ENCODE measurements at places on chromosomes 1 and 21.

- DNase-seq: no peak
Observed at GRCh38 chr1:178867670-178868069, 3.2 kb downstream of the ANGPTL1 start.

DNA sequence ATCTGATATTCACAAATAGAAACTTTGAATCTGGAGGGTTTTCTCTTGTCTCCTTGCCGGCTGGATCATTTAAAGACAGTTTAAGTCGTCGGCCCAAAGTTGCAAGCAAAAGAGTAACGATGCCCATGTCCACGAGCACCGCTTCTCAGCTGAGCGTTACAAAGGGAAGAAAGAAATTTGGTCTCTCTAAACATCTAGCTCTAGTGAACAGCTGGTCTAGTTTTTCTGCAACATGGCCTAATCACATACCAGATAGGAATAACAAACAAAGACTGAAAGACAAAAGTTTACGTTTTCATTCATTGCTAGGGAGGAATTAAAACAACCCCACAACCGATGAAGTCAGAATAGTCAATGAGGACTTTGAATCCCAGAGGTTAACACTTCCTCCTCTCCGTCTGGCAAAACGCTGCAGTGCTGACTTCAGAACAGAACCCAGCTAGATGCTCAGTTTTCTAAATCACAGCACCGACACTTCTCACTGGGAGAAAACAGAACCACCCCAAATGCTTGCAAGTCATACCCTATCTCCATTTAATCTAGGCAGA lies 69.4 kb downstream of the NTPCR start:
- no peak for DNase-seq

DNA sequence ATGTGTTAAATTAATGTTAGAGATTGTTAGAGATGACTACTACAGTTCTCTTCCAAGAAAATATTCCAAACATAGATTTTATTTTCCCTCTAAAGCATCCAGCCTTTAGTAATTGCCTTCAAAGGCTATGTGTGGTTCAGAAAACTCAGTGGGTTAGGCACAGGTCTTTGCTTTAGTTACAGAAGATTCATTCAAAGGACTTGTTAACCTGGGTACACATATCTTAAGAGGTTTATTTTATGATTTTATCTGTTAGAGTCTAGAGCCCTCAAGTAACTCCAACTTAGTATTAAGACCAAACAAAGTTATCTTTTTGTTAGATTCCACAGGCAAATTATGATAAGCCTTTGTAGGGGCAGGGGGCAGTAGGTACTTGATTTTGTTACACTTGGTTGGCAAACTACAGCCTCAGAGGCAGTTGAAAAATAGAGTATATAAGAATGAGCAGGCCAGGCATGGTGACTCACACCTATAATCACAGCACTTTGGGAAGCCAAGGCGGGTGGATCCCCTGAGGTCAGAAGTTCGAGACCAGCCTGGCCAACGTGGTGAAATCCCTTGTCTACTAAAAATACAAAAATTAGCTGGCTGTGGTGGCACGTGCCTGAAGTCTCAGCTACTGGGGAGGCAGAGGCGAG lies 37.9 kb downstream of the CXADR start:
- no peak for DNase-seq

GRCh38 chr1:19765623-19766022 lies 34.1 kb downstream of the TMCO4 start:
- DNase-seq: peak; percentile 92

DNA sequence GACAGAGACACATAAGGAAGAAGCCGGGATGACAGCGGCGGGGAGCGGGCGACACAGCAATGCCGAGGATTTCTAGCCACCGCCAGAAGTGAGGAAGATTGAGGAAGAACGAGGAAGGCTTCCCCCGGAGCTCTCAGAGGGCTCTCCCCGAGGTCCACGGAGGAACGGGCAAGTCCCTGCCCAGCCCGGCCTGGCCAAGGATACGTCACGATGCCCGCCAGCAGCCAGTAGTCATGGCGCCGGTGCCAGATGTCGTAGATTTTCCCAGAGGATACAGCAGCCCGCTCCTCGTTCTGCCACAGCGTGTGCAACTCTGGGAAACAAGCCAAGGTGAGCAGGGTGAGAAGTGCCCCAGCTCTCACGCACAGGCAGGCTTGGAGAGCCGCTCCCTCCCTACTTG lies 65.9 kb downstream of the KCNAB2 start:
- DNase-seq: no peak

DNA sequence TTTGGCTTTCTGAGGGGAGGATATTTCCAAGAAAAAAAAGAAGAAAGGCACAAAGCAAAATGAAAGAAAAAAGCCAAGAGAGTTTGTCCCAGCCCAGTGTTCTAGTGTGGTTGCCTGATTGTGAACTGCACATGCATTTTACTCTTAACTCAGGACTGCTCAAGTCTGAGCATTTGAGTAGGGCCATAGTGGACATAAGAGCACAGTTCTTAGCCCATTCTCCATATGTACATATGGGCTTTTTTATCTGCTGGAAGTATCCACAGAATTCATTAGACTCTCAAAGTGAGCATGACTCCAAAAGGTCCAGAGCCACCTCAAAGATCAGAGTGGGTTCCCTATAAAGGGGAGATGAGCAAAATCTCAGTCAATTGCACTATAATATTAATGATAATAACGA lies 13.6 kb upstream of the DDX59 start:
- DNase-seq: no peak

- no peak for DNase-seq
Observed at GRCh38 chr1:24186711-24186992, 437 bp downstream of the IFNLR1 start.

- peak; percentile 59 for DNase-seq
Observed at GRCh38 chr1:200367841-200368534, 41.8 kb downstream of the ZNF281 start.

- DNase-seq: peak; percentile 97
Observed at GRCh38 chr1:12477936-12478611, 139.9 kb downstream of the DHRS3 start.

DNA sequence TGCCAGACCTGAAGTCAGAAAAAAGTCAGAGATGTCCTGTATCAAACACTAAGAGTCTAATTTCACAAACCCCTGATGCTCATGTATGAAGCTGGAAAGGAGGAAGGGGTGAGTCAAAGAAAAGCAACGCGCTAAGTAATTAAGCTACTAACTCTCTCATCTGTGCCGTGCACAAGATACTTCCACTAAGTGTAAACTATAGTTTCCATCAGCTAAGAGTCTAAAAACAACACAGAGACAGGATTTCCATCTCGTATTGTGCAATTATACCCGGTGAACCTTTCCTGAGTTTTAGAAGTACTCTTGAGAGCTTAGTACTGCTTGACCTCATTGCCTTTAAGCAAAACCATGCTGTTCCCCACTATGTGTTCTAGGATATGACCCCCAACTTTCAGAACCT lies 19.0 kb downstream of the DNALI1 start:
- DNase-seq: no peak

DNA sequence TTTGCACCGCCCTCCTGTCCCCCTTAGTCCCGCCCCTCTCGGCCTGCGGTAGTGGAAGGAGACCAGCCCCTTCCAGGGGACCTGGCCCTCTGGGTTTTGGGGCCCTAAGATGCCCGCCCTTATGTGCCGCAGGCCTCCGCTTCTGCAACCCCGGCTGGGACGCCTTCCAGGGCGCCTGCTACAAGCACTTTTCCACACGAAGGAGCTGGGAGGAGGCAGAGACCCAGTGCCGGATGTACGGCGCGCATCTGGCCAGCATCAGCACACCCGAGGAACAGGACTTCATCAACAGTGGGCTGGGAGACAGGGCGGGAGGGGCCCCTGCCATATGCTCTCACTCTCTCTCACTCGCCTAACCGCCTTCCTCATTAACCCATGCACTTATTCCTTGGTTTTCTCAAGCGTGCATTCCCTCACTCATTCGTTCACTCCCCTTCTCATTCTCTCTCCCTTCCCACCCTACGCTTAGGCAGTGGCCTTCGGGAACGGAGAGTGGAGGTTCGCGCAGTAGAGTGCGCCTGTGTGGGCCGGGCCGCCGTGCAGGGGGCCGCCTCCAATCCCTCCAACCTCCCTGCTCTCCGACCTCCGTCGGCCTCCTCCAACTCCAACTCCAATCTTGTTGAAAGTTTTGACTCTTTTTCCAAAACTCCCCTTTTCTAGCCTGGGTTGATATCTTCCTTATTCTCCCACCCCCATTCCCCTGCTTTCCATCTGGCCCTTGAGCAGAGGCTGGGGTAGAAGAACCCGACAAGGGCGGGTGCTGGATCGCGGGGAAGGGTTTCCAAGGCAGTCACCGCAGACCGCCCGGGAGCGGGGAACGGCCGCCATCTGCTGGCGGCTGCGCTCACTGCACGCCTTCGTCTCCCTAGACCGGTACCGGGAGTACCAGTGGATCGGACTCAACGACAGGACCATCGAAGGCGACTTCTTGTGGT lies 15.2 kb downstream of the BCAN start:
- no peak for DNase-seq

- no peak for DNase-seq
Observed at GRCh38 chr1:151773702-151774101, 10.4 kb upstream of the MRPL9 start.

DNA sequence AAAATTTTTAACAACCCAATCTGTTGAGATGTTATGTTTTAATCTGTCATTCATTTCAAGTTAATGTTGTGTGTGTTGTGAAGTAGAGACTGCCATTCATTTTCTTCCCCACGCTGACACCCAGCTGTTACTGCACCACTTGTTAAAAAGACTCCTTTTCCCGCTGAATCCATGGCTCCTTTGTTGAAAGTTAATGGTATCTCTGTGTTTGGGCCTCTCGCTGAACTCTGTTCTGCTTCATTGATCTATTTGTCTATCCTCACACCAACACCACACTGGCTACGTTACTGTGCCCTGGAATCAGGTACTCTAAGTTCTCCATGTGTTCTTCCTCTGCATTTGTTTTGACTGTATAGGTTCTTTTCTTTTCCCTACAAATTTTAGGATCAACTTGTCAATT lies 58.2 kb downstream of the PDE9A start:
- no peak for DNase-seq

- DNase-seq: no peak
Observed at GRCh38 chr1:204529371-204529895, 13.2 kb downstream of the MDM4 start.

DNA sequence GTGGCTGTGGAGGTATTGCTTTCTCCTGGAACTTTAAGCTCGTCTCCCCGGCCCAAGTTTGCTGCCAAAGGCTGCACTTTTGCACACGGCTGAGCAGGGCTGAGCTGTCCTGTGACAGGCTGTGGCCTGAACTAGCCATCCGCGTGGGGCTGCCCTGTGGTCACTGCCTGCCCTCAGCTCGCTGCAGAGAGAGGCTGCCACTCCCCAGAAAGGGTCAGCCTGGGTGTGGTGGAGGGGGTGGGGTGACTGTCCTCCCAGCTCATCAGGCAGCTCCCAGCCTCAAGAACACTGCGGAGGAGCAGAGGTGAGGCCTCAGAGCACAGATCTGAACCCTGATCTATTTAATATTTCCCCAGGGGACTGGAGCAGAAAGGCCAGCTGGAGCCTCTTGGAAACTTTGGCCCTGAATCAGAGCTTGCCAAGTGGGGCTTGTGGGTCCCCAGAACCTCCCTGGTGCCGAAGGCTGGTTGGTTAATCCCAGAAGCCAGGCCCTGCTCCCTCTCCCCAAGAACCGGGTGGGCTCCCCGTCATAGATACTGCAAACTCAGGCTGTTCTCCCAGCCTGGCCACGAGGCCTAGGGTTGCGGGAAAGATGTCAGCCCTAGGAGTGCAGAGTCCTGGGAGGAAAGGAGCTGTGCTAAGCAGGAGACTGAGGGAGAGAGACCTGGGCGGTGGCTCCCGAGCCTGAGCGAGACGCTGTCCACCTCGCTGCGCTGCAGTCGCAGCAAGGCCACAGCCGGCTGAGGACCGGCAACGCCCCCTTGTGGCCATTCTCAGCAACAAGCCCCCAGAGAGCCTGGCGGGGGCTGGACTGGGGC lies 125.1 kb upstream of the IPO9 start:
- no peak for DNase-seq

DNA sequence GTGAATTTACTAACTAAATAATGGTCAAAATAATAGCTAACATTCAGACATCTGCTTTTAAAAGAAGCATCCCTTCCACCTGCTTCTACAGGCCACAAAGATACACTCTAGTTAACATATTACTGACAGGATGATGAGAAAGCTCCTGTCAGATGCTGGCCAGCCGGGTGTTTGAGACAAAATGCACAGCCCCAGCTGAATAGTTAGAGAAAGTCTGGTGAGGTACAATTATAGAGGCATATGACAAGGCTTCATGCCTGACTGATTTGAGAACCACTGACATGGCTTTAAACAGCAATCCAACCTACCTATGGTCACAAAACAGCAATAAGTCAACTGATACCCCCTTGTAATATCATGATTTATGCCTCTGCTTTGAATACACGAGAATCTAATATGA lies 137.0 kb downstream of the DENND1B start:
- DNase-seq: no peak

DNA sequence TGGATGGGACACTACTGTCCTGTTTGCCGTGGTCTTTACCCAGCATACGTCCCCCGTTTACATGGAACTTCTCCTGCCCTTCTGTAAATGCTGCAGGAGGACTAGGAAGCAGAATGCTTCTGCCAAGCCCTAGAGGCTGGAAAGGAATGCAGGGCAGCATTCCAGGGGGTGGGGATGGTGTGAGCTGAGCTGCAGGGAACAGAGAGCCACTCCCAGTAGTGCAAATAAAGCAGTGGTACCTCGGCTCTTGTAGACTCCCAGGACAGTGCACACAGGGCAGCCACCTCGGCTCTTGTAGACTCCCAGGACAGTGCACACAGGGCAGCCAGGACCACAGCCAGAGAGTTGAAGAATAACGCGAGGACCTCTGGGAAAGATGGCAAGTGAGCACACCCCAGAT lies 35.4 kb downstream of the PTPRU start:
- DNase-seq: peak; percentile 46

DNA sequence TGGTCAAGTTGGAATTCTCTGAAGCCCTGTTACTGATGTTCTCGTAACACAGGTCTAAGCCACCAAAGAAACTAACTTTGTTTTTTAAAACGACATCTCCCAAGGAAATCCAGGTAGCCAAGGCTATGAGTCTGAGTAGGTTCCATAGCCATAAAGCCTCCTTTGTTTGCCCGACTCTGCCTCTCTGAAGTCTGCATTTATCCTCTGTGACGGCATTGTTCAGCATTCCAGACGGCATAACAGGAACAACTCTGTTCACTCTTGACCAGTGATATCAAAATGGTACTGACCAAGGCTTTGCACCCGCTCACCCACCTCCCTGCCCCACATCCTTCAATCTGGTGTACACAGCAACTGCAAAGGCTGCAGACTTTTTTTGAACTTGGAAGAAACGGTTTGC lies 14.8 kb downstream of the URB1 start:
- no peak for DNase-seq
